ENCODE measurements at places on chromosomes 12 and 14.

DNA sequence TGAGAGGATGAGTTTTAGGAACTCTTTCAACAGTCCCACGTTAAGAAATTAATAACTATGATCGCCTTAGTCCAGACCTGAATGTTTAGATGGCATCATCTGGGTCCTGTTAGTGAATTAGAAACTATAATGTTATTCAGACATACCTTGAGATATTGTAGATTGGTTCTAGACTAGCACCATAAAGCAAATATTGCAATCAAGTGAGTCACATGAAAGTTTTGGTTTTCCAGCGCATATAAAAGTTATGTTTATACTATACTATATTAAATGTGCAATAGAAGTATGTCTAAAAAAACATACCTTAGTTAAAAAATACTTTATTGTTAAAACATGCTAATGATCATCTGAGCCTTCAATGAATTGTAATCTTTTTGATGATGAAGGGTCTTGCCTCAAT is 106.6 kb upstream of the ATP2B1 start:
- no peak for DNase-seq

DNA sequence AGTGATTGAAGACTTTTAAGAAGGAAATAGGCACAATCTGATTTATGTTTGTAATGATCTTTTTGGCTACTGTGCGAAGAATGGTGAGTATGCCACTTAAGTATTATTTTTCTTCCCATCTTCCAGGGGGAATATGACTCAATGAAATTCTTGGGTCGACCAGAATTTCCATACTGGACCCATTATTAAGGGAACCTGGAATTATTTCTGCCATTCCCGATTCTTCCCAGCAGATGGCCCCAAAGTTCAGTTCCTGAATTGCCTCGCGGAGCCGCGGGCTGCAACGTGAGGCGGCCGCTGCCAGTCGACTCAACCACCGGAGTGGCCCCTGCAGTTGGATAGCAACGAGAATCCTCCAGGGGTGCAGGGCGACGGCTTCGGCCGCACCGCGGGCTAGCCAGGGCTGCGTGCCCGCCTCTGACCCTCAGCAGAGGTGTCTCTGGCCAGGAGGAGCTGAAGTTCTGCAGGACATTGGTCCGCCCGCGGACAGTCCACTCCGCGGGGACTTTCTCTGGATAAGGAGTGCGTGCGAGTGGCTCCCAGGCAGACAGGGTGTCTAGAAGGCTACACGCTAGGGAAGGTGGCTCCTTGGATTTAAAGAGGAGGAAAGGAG is 628 bp upstream of the TSHR start:
- peak; percentile 84 for DNase-seq

- DNase-seq = no peak
Measured at GRCh38 chr12:23947395-23947794, 2.1 kb downstream of the SOX5 start.

GRCh38 chr14:58899317-58899713 is 261.6 kb downstream of the DACT1 start:
- DNase-seq = no peak

GRCh38 chr12:22635812-22636211 is 10.8 kb downstream of the ETNK1 start:
- DNase-seq = no peak

DNA sequence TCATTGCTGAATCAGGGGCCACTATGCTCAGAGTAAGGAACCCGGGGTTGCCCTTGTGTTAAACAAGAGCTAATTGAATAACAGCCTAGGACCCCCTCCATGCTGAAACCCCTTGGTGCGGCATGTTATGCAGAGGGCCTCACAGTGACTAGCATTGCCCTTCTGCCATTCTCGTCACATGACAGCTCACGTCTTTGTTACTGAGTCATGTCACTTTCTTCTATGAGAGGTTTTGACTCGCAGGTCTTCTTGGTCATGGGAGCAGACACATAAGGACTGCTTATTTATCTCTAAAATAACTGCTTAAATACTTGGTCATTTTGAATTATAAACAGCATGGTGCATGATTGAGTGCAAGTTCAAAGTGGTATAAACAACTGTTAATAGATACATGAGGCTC is 24.9 kb downstream of the TCTN1 start:
- no peak for DNase-seq

DNA sequence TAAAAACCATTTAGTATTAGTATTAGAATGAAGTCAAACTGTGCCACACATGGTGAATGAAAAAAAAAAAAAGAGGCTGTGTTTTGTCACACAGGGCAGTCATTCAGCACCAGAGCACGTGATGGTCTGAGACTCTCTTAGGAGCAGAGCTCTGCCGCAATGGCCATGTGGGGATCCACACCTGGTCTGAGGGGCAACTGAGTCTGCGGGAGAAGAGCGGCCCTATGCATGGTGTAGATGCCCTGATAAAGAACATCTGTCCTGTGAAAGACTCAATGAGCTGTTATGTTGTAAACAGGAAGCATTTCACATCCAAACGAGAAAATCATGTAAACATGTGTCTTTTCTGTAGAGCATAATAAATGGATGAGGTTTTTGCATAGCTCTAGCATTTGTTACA is 12.2 kb upstream of the BDKRB1 start:
- DNase-seq = no peak

- no peak for DNase-seq
Measured at GRCh38 chr14:64201296-64201695, 92.9 kb downstream of the ESR2 start.

- no peak for DNase-seq
Measured at GRCh38 chr14:26286913-26287205, 311.0 kb downstream of the NOVA1 start.

DNA sequence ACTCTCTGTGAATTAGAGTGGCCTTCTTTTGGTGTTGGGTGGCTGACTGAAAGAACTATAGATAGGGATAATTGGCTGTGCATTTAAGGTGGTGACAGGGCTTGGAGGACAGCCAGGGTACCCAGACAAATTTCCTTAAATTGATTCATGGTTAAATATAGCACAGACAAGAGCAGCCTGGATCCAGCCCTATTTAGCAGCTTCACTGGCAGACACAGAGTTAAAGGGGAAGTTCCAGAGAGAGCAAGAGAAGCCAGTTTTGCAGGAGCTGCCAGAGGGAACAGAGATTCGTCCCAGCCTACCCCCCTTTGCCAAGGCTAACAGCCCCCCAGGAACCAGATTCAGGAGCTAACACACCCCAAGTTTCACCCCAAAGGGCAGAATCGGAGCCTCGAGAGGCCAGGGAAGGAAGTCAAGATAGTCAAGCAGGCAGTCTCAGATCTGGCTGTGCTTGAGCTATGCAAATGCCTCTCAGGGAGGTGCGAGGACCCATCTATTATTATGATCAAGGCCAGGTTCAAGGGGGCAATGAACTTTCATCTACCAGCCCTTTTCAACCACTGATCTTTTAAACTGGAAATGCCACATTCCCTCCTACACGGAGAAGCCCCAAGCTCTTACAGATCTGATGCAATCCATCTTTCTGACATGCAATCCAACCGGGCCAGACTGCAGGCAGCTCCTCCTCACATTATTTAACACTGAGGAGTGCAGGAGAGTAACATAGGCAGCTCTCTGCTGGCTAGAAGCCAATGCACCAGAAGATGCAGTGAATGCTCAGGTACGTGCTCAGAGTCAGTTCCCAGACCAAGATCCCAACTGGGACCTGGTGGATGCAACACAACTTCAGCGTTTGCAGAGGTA is 58.2 kb downstream of the DHRS2 start:
- peak; percentile 47 for DNase-seq

DNA sequence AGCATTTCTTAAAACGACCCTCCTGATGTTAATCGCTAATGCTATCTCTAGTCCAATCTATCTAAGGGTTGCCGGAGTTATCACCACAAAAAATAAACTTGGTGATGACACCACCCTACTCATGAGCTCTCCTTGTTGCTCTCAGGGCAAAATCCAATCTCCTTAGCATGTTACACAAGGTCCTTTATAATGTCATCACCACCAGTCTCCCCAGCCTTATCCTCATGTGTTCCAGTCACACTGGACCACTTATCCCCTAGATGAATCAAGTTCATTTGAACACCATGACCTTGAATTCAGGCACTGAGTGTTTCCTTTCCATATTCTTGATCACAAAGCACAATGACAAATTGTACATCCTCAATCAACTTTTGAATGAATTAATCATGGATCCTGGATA is 19.0 kb upstream of the DRAM1 start:
- no peak for DNase-seq

DNA sequence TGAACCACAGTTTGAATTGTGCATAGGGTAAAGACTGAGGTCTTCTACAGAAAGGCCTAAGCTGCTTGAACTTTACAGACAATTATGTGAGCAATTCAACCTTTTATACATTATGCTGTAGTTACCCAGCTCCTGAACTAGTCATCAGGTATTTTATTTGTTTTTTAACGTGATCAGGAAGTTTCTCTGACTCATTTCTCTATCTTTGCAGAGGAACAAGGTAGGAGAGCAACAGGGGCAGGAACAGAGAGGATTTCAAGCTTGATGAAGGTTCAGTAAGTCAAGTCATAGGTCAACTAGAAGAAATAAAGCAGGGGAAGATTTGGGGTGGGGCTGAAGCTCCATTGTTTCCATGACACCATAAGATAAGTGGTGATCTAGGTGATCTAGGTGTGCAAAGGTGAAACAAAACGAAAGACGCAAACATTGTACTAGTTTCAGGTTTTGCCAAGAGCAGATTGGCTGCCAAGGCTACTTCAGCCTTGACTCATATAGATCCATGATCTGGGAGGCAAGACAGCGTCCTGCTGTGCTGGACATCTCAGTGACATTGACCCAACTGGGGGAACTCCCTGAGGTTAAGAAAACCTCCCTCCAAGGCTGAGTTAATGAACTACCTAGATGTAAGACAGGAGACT is 198.1 kb downstream of the DAD1 start:
- DNase-seq = no peak

Data from NCI-H1417 (cell line).